Naive B cell (primary cell): ENCODE measurements at places on chromosomes 2 and 18. TPM values are rescaled to one million over a fixed set of nuclear protein-coding genes. Genes with fewer than 3 reads are reported as not detected.

- DNase-seq = no peak
These were observed 8.9 kb upstream of the LTBP1 start for GRCh38 chr2:32937602-32938448.

DNA sequence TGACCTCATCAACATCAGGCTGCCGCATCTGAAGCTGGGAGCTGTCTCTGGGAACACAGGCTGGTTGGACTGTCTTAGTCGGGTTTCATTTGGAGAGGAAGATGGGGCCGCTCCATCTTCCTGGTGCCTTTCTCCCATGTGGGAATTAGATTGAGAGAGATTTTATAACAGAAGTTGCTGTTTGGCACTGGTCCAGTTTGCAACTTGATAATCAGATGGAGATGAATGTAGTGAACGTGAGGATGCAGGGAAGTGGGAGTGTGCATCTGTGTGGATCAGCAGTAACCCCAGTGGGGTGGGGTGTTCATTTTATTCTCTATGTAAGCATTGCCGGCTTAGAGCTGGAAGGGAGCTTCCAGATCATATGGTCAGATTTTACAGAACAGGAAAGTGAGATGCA, 250.9 kb downstream of the DCDC2C start:
- no peak for DNase-seq

GRCh38 chr18:49335677-49336076, 124.8 kb downstream of the DYM start:
- DNase-seq = no peak

GRCh38 chr2:221671515-221671914, 99.4 kb upstream of the EPHA4 start:
- no peak for DNase-seq

The DHRS9 gene
- not detected for polyA plus RNA-seq

The ELOA2 gene
- not detected for polyA plus RNA-seq
